ENCODE measurements at places on chromosomes 3 and 15.

DNA sequence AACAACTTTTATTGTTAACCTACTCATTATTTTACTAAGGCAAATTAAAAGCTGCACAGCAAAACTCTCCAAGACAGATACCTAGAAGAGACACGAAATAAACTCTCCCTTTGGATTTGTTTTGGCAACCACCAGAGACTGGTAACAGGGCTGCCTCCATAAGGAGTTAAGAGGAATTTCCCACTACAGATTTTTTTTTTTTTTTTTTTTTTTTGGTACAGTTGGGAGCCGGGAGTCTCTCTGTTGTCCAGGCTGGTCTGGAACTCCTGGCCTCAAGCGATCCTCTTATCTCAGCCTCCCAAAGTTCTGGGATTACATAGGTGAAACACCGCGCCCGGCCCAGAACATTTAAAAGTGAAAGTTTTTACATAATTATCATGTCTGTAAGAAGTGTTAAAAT is 73.6 kb upstream of the VGLL4 start:
- DNase-seq: no peak

DNA sequence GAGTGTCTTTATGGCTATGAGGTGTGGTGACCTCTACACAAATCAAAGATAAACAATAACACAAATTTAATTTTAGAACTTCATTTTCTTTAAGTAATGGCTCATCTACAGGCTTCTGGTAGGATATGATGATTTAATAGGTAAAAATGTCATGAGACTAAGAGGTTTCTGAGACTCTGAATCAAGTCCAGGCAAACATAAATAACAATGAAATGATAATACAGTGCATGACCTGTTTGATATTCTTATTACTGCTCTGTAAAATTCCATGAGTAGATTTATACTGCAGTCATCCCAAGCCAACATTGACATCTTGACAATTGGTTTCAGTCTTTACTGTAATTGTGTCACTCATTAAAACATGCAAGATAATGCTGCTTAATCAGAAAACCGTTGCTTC is 936.8 kb downstream of the MCTP2 start:
- no peak for DNase-seq

- no peak for DNase-seq
These were observed 23.6 kb upstream of the KLF13 start for GRCh38 chr15:31302778-31303725.

- DNase-seq: peak; percentile 41
These were observed 98.3 kb upstream of the VGLL3 start for GRCh38 chr3:87088993-87089841.

- DNase-seq: no peak
These were observed 7.0 kb downstream of the DLEC1 start for GRCh38 chr3:38046027-38046426.

DNA sequence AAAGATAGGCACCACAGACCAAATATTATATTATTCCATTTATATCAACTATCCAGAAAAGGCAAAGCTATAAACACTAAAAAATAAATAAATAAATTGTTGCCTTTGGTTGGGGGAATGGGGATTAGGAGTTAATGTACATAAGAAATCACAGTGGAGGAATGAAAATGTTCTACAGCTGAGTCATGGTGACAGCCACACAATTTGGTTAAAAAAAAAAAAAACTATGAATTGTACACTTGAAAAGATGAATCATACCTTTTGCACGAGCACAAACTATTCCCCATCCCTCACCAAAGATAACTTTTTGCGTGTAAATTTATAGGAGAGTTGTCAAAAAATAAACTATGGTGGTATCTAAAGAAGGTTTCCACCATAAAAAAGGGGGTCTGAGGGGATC is 103.2 kb downstream of the TBC1D5 start:
- DNase-seq: no peak

- DNase-seq: no peak
These were observed 142.7 kb upstream of the IGF1R start for GRCh38 chr15:98505611-98506031.

DNA sequence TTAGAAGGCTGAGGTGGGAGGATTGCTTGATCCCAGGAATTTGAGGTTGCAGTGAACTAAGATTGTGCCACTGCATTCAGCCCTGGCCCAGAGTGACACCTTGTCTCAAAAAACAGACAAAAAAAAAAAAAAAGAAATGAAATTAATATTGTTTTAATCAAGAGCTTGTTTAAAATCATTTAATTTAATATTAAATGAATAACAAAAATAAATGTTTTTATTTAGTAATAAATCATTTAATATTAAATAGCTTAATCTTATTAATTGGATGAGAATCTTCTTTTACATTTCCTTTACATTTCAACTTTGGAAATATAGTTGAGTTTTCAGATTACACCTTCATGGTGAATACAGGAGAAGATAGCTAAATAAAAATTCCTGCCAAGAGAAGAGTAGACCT is 29.7 kb downstream of the TNIK start:
- DNase-seq: no peak

GRCh38 chr3:172982736-172983364 is 158.2 kb downstream of the SPATA16 start:
- DNase-seq: no peak

DNA sequence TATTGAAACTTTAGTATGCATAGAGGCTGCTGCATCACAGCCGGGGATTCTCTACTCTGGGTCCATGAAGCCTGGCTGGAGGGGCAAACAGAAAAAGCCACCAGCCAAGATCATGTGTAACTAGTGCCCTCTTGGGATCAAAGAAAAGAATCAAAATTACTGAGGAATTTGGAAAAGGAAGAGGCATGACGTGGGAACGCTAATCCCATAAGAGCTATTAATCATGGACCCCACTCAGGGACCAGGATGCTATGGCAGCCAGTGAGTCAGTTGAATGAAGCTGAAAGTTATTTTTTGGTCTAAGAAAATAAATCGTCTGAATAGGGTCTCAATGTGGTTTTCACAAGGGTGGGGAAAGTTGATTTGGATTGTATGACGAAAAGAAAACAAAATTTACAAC is 1165.1 kb downstream of the ROBO2 start:
- no peak for DNase-seq

DNA sequence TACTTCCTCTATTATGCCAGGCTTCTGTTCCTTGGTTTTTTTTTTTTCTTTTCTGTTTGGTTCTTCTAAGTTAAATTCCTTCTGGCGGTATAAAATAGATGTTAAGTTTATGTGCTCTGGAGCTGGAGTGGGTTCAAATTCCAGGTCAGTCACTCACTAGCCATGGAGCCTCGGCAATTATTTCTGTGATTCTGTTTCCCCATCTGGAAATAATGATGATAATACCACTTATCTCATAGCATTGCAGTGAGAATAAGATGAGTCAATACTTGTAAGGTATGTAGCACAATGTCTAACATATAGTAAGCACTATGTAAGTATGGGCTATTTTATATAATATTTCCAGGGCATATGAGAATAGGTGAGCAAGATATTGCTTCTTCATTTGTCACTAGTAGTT is 33.2 kb upstream of the ZDHHC23 start:
- no peak for DNase-seq

DNA sequence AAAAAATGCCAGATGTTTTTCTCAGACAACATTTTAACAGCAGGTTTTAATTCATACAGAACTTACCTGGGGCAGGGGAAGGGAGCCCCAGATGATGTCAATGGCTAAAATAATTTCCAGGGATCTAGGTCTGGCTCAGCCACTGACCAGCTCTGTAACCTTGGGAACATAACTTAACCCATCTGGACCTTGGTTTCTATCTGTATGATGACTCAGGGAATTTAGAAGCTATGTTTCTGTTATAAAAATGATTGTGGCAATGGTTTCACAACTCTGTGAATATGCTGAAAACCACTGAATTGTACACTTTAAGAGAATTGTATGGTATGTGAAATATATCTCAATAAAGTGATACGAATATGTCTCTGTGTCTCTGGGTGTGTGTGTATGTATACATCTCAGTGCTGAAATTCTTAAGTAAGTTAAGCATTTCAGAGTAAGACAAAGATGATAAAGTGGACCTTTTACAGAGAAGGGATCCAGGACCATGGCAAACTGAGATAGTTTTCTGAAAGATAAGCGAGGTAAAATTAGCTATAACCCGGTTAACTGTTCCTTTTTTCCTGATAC is 2.9 kb downstream of the SH3GL3 start:
- DNase-seq: no peak

All from forelimb muscle (tissue), 1 donor.